ENCODE measurements at places on chromosomes 4 and X. TPM values are rescaled to one million over a fixed set of nuclear protein-coding genes. Genes with fewer than 3 reads are reported as not detected.

The NAP1L5 gene
- polyA plus RNA-seq = 10.2 TPM

DNA sequence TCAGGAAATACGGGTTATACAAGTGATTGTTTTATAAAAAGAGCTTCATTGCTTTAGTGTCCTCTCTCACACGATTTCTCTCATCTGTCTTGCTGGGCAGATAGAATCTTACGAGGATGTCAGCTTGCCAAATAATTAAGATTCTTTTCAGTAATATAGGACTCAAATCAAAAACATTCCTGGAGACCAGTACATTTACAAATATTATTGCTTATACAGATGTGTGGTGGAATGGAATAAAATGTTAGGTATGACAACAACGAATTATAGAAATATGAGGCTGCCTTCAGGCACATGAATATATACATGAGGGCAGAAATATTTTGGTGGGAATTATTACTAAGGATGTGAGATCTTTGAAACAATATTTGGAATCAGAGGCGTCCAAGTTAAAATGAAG, 88.9 kb downstream of the GC start:
- DNase-seq = no peak

The WNK3 gene
- 0.49 TPM for polyA plus RNA-seq

The SLIT2 gene
- 30.5 TPM for polyA plus RNA-seq

DNA sequence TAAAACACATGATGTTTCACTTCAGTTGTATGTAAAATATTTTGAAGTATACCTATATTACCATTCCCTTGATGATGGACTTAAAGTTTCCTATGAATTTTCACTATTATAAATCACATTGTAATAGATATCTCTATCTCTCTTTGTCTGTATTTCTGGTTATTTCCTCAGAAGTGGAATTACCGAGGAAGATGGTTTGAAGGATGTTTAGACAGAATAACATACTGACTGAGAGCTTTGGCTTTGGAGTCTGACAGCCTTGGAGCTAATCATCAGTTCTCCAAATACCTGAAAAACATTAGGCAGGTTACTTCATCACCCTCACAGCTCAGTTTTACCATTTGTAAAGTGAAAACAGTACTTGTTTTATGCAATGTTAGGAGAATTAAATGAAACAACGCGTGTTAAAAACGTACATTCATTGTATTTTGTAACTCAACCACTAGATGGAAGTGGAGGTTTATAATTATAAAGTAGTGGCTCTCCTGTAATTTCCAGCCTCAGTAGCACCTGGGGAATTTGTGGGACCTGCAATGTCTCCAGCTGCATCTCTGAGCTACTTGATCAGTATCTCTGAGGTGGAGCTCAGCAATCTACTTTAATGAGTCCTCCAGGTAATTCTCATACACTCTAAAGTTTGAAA, 14.3 kb downstream of the JCHAIN start:
- DNase-seq = no peak

DNA sequence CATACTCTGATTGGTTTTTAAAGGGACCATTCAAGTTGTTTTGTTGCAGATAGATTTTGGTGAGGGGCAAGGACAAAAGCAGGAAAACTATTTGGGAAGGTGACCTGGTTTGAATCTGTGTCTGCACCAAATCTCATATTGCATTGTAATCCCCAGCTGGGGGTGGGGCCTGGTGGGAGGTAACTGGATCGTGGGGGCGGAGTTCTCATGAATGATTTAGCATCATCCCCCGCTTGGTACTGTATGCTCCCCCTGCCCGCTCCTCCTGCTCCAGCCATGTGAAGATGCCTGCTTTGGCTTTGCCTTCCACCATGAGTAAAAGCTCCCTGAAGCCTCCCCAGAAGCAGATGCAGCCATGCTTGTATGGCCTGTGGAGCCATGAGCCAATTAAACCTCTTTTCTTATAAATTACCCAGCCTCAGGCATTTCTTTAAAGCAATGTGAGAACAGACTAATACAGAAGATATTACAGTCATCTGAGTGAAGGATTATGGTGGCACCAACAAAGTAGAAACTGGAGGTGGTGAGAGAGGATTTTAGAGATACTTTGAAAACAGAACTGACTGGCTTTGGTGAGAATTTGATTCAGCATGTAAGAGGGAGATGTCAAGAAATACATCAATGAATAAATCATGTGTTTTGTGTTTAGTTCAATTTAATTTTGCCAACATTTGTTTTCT, 14.4 kb downstream of the IL21 start:
- no peak for DNase-seq

The CSAG2 gene
- polyA plus RNA-seq = not detected

The VCX3B gene
- polyA plus RNA-seq = not detected

DNA sequence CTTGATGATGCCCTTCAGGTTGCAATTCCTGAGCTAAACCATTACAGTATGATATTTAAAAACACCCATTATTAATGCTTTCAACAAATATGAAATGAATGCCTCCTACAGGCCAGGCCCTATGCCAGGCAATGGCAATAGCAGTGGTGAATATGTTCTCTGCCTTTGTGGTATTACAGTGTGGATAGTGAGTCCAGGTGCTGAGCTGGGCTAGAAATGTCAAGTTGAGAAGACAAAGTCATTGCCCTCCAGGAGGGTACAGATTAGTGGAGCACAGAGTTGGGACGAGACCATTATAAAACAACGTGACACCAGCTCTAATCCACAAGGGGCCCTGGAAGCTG, 81.9 kb downstream of the RBM47 start:
- no peak for DNase-seq

The SORBS2 gene
- polyA plus RNA-seq = 493 TPM

DNA sequence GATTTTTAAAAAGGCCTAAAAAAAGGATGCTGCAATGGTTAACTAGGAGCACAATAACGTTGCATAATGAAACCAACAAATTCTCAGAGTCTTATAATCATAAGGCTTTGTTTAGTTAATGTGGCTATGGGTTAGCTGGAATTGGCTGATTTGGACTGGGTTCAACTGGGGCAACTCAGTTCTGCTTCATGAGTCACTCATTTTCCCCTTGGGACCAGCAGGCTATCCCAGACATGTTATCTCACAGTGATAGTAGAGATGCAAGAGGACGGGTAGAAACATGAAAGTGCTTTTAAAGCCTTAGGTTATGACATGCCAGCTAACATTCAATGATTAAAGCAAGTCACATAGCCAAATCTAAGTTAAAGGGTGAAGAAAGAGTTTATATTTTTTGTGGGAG, 189.2 kb upstream of the GK2 start:
- no peak for DNase-seq

GRCh38 chr4:12729384-12729783, 754.8 kb downstream of the RAB28 start:
- no peak for DNase-seq

DNA sequence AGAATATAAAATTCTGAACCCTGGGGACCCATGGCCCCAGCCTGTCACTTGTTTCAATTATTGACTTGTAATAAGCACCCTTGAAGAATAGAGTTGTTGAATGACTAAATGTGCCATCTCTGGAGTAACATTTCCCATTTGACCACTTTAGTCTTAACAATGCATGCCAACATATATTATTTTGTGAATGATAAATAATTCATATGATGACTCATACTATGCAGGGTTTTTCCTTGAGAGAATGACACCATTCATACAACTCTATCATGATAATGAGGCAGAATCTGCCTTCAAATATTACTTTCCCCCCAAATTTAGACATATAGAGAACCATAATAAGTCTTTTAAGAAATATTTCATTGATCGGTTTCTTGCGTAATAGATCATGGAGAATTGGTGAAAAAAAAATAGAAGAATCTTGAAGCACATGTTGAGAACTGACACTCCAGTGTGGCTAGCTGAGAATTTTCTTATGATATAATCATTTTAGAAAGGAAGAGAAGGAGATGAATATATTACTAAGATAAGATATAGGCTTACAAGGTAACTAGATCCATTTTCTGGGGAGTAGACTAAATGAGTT, 404.5 kb downstream of the GRXCR1 start:
- DNase-seq = no peak

The SPANXD gene
- not detected for polyA plus RNA-seq

- no peak for DNase-seq
Measured at GRCh38 chr4:163697121-163697520, 202.6 kb downstream of the TMA16 start.

DNA sequence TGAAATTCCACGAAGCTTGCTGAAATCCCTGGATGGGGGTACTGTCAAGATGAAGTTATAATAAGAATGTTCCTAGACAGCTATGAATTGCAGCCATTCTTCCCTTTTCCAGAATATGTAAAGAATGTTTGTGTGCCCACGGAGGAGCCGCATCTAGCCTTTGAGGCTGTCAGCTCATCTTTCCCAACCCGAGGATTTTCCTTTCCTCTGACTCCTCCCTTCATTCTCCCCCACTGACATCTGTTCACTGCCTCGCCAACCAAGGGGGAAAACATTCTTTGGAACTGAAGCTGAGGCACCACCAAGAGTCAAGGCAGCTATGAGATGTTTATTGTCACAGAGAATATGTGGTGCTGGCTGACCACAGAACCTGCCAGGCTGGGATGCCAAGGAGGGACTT, 8.8 kb downstream of the NHSL2 start:
- no peak for DNase-seq

DNA sequence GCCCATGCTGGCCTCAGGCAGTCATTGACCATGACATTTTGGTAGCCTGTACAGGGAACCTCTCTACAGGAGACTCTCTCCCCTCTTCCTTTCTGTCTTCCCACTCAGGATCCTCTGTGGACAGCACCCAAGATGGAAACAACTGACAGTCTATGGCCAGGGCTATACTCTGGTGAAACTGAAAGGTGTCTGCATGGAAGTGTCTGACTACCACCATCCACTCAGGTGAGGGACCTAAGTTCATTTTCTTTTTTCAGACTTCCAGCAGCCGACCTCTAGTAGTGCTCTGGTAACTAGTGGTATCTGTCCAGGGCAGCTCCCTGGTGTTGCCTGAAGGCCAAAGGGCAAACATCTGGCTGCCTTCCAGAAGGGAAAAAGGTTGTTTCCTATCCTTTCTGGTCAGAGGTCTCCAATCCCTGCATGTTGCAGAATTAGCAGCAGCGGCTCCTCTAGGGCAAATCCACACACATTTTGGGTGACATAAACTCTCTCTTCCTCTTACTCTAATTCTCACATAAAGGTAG, 804.5 kb downstream of the C4orf33 start:
- DNase-seq = no peak

DNA sequence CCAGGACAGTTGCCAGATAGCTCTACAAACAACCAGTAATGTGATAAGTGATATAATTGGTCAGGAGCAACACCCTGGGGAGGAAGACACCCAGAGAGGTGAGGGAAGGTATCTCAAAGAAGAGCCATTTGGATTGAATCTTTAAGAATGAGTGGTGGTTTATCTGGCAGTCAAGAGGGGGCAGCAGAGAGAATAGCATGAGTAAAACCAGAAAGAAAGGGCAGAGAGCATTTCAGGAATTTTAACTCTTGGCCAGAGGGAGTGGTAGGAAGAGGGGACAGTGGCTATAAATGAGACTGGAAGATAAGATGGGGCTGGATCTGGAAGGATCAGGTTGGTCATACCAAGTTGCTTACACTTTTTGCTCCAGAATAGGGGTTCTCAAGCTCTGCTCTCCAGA, 5.9 kb upstream of the SEPTIN6 start:
- DNase-seq = no peak

Measured in urinary bladder (tissue), 4 donors.